G401 (cell line): ENCODE measurements at places on chromosomes 4 and X.

DNA sequence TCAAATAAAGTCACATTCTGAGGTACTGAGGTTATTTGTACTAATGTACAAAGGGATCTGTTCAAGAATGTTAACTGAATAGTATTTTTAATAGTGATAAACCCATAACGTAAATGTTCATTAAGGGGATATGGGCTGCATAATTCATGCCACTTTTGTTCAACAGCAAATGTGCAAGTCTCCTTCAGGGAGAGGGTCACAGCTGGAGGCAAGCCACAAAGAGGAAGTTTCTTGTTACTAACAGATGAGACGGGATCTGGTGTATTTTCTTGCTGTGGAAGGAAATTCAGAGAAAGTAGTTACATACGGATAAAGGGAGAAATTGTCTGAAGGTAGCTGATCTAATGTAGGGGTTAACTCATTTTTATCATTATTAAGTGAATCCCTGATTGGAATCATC, 10.0 kb downstream of the ZFP42 start:
- DNase-seq, result no peak

- DNase-seq, result no peak
Measured at GRCh38 chr4:110155654-110156053, 42.8 kb downstream of the ELOVL6 start.

GRCh38 chrX:108726748-108727147, 9.6 kb downstream of the IRS4 start:
- DNase-seq, result no peak

- DNase-seq, result no peak
Measured at GRCh38 chr4:139933541-139933940, 220.4 kb downstream of the MAML3 start.

GRCh38 chrX:29318012-29318411, 730.8 kb downstream of the IL1RAPL1 start:
- no peak for DNase-seq

DNA sequence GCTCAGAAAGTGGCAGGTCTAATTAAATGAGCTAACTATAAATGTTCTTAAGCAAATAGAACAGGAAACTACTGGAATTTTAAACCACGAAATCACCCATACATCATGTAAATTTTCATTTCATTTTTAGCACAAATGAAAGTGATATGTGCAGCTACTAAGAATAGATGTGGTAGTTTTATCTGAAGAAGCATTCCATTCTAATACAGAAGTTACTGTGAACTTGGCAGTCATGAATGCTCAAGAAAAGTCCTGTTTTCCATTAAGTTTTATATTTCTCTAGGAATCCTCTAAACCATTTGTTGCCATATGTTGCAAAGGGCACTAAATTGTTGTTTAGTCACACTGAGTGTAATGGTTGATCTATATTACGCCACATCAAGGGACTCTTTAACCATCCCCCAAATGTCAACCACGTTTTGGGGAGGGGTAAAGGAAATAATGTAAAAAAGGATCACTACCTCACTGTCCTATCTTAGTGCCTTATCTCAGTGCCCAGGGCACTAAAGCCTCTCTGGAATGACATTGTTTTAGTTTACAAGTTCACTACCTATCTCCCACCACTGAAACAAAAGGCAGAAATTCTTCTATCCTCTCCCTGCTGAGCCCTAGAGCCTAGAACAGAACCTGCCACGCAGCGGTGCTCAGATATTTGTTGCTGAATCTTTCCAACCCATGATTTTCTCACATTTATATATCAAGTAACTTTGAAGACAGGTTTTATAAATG, 118.0 kb downstream of the SHISA3 start:
- DNase-seq, result no peak

GRCh38 chr4:38069271-38069760, 109.1 kb downstream of the PTTG2 start:
- no peak for DNase-seq

GRCh38 chr4:79325864-79326328, at the start of gene NAA11:
Gene NAA11, minus strand, starts transcription at chr4:79326061. Its CDS starts 184 bp downstream, at chr4:79325877.
- no peak for DNase-seq

- no peak for DNase-seq
Measured at GRCh38 chrX:109484886-109485285, 3.0 kb upstream of the GUCY2F start.

GRCh38 chr4:87270144-87270543, 49.7 kb upstream of the KLHL8 start:
- peak; percentile 10 for DNase-seq

DNA sequence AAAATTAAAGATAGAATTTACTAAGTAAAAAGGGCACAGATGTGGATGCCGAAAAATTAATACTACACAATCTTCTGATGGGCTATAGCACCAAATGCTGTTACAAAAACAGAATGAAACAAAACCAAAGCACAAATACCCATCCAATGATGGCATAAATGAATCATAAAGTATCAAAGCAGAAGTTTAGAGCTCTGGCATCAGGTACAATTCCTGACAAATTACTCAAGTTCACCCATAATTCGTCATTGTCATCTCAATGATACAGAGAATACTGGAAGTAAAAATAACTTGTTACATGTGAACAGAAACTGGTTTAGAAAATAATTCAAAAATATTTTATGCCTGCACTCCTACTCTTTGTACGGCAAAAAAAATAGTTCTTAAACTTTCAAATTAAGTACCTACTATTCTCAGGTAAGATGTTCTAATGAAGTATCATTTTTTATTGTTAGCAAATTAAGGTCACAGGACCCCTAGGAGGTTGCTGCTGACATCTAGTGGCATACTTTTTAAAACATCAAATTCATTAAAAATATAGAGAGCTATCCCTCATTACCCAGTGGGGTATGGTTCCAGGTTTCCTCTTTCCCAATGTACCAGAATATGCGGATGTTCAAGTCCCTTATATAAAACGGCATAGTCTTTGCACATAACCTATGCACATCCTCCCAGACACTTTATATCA, 126.1 kb downstream of the INPP4B start:
- DNase-seq, result no peak

- no peak for DNase-seq
Measured at GRCh38 chrX:41688156-41688555, 617 bp upstream of the GPR34 start.

GRCh38 chr4:73702796-73703287, 37.5 kb upstream of the CXCL8 start:
- no peak for DNase-seq

GRCh38 chr4:80014531-80014930, 58.5 kb downstream of the ANTXR2 start:
- no peak for DNase-seq

- no peak for DNase-seq
Measured at GRCh38 chrX:150941580-150941979, 41.6 kb upstream of the HMGB3 start.

DNA sequence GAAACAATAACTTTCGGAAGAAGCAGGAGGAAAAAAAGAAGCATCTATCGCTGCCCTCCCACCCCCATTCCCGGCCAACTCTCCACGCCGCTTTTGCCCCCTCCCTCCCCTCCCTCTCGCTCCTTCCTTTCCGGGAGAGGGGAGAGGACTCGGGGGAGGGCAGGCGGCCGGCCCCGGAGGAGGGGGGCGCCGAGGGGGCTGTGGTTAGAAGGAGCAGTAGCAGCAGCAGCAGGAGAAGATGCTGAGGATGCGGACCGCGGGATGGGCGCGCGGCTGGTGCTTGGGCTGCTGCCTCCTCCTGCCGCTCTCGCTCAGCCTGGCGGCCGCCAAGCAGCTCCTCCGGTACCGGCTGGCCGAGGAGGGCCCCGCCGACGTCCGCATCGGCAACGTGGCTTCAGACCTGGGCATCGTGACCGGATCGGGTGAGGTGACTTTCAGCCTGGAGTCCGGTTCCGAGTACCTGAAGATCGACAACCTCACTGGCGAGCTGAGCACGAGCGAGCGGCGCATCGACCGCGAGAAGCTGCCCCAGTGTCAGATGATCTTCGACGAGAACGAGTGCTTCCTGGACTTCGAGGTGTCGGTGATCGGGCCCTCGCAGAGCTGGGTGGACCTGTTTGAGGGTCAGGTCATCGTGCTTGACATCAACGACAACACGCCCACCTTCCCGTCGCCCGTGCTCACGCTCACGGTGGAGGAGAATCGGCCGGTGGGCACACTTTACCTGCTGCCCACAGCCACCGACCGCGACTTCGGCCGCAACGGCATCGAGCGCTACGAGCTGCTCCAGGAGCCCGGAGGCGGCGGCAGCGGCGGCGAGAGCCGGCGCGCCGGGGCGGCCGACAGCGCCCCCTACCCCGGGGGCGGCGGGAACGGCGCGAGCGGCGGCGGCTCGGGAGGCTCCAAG, 1.3 kb downstream of the PCDH7 start:
- DNase-seq, result no peak

DNA sequence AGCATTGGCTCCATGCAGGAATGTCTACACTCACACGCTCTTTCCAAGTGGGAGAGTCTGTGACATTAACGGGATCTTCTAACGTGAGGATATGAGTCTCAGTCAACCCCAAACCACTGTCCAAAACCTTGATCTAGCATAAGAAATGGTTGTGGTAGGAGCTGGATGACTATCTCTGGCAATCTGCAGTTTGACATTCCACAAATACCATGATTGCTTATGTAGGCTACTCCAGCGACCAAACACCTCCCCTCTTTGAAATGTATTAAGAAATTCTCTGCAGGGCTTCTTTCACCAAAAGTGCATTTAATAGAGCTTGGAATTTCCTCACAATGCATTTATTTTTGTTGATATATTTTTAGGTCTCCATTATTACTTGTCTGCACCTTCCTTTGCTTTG, 14.1 kb upstream of the STX18 start:
- DNase-seq, result peak; percentile 65

DNA sequence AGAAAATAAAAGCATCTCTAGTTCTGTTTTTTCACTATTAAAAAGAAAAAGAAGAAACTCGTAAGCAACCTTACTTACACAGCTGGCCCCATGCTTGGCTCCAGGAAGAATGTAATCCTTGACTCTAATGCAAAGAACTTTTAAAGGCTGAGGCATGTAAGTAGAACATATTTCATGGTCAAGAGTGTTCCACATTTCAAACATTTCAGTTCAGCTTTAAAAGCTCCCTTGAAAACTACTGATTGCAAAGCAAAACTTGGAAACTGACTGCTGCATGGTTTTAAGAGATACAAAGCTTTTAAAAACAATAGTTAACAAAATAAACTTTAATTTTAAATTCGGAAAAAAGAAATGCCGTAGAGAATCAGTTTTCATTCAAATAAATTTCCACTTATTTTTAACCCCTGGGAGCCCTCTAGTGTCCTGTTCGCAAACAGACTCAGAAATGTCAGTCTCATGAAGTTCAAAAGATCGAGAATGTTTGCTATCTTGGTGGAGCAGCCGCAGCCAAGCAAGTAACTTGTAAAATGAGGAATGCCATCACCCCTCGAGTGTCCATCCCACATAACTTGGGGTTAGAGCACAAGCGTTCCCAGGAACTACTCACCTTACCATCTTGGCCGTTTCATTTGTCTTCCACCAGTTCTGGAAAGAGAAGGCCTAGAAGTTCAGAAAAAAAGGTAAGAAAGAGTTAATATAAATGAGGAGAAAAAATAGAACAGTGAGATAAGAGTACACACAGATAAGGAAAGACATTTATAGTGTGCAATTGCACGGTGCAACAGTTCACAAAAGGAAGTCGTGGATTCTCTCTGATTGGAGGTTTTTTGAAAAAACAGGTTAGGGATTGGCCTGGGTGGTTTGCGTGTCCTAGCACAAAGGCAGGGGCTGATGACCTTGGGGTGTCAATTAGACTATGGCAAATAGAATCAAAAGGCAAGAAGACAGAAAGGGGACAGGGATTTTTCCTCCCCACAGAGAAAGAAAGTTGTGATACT, at the start of gene GASK1B:
GASK1B (minus strand) TSS at position 765 of the 998 bp plus-strand sequence. CDS start 1,650 bp downstream, outside the sequence.
- peak; percentile 38 for DNase-seq

DNA sequence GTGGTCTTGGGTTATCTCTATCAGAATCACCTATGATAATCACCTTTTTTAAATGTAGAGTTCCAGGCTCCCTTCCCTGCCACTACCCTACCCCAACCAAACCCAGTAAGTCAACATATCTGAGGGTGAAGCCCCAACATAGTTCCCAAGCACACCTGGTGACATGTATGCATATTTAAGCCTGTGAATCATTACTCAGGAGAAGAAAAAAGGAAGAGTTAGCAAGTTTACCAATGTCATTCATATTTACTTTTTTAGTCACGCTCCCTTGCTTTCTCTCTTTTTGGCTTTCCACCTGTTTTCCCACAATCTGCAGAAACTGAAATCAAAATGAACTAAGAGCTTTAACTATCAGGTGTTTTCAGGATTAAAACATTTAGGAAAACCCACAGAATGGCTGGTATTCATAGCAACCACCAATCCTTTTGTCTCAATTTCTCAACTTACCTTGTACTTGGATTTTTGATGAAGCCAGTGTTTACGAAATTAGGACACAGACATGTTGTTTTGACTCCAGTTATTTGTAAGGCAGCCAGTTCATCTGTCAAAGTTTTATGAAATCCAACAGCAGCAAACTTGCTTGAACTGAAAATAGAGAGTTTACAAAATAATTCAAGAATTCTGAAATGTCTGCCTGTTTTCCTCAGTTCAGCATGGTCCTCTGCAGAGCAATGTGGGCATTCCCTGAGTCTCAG, 34.0 kb downstream of the HSD17B11 start:
- DNase-seq, result no peak

- no peak for DNase-seq
Measured at GRCh38 chr4:123510221-123510620, 113.6 kb downstream of the SPRY1 start.

GRCh38 chr4:86942185-86942666, 7.4 kb downstream of the AFF1 start:
- DNase-seq, result no peak

DNA sequence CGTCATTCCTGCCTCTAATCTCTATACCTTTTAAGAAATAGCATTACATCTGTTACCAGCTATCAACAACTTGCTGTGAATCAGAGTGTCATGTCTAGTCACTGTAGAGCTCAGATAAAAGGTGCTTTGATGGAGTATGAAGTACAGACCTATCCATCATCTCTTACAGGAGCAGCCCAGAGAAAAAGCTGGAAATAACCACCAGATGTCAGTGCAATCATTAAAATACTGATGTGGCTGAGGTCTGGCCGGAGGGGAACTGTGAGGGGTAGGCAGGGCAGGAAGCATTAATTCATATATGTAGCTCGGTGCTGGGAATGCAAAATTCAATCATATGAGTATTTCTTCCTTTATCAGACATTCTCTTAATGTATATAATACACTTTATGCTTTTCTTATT, 100.6 kb downstream of the AKAP4 start:
- peak; percentile 0 for DNase-seq

- DNase-seq, result peak; percentile 81
Measured at GRCh38 chr4:151771664-151772063, 10.9 kb upstream of the GATB start.

DNA sequence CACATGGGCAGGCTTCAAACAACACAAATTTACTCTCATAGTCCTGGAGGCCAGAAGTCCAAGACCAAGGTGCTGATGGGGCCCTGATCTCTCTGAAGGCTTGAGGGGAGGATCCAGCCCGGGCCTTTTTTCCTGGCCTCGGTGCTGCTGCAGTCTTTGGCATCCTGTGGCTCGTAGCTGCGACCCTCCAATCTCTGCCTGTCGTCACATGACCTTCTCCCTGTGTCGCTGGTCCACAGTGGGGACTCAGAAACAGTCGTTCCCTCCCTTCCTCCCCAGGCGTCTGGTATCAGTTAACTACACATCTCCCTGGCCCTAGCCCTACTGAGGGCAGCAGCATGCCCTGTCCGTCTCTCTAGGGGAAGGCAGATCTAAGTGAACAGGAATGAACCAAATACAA, 19.1 kb upstream of the MSX1 start:
- no peak for DNase-seq

GRCh38 chr4:147639388-147639787, 22.2 kb downstream of the TMEM184C start:
- DNase-seq, result no peak
